ENCODE measurements at places on chromosomes 16 and 17. TPM values are rescaled to one million over a fixed set of nuclear protein-coding genes. Genes with fewer than 3 reads are reported as not detected.

BLTP2 gene
- polyA plus RNA-seq, result 50.6 TPM

- peak; percentile 60 for DNase-seq
These were observed 266.2 kb downstream of the CEP112 start for GRCh38 chr17:65925606-65926307.

GRCh38 chr16:11497851-11498289 is 88.8 kb downstream of the LITAF start:
- DNase-seq, result no peak

GRCh38 chr17:66527335-66527734 is 224.9 kb downstream of the PRKCA start:
- no peak for DNase-seq

CNTNAP1 gene
- 9.4 TPM for polyA plus RNA-seq

RNF43 gene
- polyA plus RNA-seq, result 0.09 TPM

GRCh38 chr16:3182608-3183444 is 5.2 kb upstream of the OR1F1 start:
- DNase-seq, result no peak

MT1G gene
- not detected for polyA plus RNA-seq

NOTUM gene
- 4.9 TPM for polyA plus RNA-seq

HAP1 gene
- polyA plus RNA-seq, result 0.04 TPM

- no peak for DNase-seq
These were observed 2.2 kb downstream of the SH2B1 start for GRCh38 chr16:28865722-28866453.

- DNase-seq, result no peak
These were observed 18.2 kb downstream of the DHX38 start for GRCh38 chr16:72111657-72112451.

- DNase-seq, result no peak
These were observed 53.7 kb upstream of the METRNL start for GRCh38 chr17:83025636-83026280.

DNA sequence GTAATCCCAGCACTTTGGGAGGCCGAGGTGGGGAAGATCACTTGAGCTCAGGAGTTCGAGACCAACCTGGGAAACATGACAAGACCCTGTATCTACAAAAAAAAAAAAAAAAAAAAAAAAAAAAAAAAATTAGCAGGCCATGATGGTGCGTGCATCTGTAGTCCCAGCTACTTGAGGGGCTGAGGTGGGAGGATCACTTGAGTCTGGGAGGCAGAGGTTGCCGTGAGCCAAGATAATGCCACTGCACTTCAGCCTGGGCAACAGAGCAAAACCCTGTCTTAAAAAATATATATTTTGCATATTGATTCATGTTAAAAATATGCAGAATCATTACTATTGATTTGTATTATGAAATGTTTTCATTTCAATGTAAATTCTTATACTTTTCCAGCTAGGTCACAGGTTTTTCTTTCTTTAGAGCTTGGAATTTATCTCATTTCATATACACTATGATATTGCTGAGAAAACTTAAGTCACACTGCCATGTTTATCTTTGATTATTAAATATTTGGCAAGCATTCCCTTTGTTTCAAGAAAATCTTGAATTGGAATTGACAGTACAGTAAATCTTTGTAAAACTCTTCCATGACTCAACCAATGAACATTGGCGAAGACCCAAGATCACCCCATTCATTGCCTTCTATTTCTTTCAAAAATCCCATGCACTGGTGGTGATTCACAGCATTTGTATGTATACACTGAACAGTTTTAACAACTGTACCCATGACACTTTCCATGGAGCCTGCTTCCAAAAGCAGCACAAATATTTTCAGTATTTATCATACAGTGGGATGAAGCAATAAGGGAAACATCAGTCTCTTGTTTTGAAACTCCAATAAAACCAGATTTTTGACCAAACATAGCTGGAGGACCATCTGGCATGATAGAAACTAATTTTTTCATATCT is 83.5 kb upstream of the TNRC6A start:
- no peak for DNase-seq

TLCD2 gene
- polyA plus RNA-seq, result 5.3 TPM

DNA sequence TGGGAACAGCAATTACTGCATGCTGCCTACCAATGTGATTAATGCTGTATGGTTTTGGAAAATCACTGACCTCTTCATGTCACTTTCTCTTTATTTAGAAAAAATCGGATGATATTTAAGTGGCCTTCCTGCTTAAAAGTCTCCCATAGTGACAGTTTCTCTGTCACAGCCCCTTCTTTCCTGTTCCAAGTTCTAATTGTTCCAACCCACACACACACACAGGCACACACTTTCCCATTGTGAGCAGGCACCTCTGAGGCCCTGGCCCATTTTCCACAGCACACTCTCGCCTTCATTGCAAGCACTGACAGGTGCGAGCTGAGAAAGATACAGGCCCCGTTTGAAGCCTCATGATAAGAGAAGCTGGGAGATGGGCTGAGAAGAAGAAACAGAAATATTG is 505.9 kb downstream of the HS3ST4 start:
- no peak for DNase-seq

DNA sequence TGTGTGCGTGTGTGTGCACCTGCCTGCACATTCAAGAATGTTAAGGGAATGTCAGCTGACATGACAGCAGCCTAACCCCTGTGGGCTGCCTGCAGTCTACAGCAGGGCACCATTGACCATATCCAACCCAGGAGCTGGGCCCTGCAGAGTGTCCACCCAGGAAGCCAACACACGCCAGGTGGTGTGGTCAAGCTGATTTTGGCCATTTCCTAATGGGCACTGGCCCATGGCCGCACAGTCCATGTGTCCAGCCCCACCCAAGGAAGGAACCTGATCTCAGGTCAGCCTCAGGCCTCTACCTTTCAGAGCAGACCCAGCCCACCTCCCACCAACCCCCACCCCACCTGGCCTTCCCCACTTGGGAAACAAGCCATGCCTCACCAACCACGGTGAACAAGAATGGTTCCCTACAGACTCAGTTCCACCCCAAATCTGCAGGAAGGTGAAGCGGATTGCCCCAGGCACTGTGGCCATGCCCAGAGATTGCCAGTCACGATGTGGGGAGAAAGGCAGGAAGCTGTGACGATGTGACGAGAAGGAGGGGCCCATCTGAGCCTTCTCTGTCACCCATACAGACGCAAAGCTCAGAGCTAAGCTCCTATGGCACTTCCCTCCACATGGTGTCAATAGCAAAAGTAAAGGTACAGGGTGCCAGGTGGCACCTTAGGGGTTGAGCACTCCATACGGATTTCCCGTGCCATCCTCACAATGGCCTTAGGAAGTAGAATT is 77.5 kb downstream of the ZNF423 start:
- DNase-seq, result no peak

DNA sequence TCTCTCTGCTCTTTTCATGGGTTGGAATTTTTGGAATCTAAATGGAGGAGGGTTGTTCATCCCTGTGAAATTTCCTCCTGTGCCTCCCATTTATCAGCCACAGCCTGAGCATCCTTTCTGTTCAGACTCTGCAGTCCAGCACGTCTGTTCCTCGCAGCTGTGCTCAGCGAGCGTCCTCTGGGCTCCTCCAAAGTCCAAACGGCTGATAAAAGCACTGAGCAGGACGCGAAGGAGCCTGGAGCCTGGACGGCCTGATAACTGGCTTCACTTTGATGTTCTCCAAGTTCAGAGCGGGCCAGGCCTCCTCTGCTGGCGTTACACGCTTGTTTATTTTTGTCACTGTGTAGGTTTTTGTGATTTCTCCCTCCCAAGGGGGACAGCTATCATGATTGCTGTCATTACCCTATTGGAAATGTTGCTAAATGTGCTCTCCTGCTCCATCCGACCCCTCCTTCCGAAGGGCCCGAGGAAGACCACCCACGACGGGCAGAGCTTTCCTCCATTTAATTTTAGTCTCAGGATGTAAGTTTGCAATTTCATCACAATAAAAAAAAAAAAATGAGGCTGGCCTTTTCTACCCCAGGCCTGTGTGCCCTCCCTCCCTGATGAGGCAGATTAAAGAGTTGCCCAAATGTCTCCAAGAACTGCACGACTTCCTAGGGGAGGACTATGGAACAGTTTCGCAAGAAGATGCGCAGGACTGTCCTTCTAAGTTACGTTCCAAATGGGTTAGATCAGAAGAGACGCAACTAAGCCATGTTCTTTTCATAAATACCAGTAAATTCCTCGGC is 290.5 kb upstream of the FOXF1 start:
- DNase-seq, result no peak

DNA sequence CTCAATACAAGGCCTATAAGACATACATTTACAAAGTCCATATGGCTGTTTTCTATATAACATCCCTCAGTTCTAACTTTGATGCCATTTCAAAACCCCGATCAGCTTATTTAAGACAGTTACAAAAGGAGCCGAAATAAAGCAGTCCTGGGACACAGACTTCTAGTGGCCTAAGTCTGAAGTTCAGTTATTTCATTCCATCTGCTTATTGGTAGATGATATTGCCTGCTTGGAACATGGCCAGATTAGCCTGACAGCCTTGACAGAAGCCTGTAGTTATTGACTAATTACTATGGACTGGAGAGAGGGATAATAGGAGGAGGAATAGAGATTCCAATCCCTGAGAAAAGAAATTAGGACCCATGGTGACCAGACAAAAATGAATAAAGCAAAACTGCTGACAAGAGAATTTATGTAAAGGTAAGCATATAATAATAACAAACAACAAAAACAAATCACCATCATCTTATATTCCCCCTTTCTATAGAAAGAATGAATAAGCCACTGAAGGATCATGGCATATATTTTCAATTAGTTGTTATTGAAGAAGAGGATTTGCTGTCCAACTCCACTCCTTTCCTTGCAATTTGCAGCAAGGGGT is 206.3 kb upstream of the TOM1L1 start:
- no peak for DNase-seq

DNA sequence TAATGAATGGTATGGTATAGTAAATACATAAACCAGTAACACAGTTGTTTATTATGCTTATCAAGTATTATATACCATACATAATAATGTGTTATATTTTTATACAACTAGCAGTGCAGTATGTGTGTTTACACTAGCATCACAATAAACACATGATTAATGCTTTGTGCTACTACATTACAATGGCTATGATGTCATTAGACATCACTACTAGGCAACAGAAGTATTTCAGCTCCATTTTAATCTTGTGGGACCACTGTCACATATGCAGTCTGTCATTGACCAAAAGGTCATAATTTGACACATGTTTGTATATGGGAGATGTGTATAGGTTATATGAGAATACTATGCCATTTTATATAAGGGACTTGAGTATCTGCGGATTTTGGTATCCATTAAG is 32.7 kb downstream of the TRIM37 start:
- no peak for DNase-seq

DNA sequence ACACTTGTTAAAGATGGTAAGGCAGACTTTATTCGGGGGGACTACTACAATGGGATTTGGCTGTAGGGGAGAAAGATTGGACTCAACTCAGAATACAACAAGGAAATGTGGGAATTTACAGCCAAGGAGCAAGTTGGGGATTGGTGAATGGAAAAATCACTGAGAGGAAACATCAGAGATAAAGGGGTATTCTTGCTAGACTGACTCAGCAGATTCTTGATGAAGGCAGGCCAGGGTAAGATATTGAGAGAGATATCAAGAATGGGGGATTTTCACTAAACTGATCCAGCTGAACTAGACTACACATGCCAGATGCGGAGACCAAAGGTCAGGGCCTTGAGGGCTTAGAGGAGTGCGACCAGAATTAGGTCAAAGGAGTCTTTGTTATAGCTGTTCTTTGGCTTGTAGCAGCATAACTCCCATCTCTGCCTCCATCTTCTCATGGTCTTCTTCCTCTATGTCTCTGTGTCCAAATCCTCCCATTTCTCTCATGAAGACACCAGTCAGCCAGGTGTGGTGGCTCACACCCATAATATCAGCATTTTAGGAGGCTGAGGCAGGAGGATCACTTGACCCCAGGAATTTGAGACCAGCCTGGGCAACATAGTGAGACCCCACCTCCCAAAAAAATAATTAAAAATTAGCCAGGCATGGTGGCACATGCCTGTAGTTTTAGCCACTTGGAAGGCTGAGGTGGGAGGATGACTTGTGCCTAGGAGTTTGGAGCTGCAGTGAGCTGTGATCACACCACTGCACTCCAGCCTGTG is 17.3 kb downstream of the CHD9NB start:
- no peak for DNase-seq

CLDN7 gene
- polyA plus RNA-seq, result 0.99 TPM

DNA sequence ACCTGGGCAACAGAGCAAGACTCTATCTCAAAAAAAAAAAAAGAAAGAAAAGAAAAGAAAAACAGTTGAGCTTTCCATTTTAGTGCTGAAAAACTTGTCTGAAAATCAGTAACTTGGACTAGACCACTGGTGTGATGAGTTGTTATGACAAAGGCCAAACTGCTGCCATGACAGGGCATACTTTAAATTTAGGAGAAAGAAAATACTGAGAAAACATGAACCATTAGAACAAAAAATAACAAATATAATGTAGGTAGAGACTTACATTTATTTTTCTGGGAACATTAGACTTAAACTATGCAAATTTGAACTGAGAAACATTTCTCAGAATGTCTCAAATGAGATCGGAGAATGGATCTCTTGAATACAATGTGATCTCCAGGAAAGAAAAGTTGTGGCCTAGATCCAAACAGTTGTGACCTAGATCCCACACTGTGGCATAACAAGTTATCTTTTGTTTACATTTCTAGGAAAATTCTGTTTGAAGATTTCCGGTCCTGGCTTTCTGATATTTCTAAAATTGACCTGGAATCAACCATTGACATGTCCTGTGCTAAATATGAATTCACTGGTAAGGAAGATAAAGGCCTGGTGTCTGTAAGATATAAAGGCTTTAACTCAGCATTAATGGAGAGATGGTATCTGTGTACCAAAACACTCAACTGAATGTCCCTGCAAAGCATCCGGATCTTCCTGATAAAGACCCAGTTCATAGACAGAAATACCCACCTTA is 10.9 kb downstream of the OGFOD1 start:
- DNase-seq, result no peak

DNA sequence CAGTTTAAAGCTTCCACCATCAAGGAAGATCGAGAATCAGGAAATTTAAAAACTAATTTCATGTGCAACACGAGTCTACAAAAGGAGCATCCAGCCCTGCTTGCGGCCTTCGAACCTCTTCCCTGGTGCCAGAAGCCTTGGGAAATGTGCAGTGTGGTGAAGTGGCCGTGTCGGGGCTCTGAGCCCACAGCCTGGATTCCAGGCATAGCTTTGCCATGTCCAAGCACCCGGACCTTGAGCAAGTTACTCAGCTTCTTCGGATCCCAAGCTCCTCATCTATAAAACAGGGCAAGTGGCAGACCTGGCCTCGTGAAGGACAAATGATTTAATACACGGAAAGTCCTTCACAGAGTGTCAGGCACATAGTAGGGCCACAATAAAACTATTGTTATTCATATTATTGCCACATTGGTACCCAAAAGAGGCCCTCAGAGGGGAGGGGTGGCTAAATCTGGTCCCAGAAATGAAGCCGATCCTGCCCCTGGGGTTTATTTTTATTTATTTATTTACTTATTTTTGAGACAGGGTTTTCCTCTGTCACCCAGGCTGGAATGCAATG is 34.8 kb downstream of the COTL1 start:
- DNase-seq, result no peak

All from forelimb muscle (tissue), 1 donor.